ENCODE measurements at places on chromosomes 6 and 20.

DNA sequence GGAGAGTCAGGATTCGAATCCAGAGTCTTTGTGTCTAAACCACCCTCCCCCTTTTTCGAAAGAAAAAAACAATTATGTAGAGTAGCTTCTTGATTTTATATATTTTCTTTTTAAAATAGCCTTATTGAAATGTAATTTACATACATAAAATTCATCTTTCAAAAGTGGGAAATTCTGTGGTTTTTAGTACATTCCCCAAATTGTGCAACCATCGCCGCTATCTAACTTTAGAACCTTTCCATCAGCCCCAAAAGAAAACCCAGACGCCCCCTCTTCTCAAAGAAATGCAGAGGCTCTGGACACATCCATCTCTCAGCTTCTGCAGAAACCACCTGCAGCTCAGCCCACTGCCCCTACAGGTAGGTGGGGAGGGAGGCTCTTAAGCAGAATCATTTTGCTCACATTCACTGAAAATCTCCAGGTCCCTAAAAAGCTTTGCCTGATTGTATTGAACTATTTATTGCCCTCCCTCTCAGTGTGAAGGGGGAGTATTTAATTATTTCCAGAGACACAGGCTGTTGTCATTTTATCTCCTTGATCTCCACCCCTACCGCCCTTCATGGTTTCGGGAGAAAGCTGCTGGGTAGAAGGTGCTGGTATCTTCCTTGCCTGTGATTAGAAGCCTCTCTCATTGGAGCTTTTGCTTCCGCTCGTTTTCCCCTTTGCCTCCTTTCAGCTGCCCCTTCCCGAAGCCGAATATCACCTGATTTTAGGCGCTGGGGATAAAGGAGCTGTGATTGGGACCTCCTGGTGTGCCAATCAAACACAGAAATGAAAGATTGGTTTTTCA lies 68.7 kb upstream of the KCNG1 start:
- DNase-seq = no peak

DNA sequence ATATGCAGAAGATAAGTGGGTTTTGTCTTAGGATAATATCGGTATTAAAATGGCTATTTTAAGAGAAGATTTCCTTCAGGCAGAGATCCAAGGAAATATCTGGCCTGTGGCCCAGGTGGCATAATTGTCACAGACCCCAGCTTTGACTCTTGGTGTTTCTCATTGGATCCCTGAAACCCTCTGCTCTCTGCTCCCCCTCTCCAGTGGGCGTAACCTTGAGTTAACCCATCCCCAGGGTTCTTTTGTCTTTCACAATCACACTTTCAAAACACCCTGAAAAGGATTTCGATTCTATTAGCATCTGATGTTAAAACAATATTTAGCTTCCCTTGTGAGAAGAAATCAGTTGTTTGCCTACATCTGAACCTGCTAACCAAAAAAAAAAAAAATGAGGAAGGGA lies 7.2 kb downstream of the SSTR4 start:
- no peak for DNase-seq

- DNase-seq = no peak
Measured at GRCh38 chr6:152634773-152635172, 2.4 kb downstream of the SYNE1 start.

GRCh38 chr6:74879976-74880375 lies 325.9 kb downstream of the COL12A1 start:
- DNase-seq = no peak

- DNase-seq = no peak
Measured at GRCh38 chr6:118495485-118496280, 52.4 kb upstream of the PLN start.

GRCh38 chr20:48716086-48716485 lies 111.7 kb downstream of the PREX1 start:
- DNase-seq = no peak

DNA sequence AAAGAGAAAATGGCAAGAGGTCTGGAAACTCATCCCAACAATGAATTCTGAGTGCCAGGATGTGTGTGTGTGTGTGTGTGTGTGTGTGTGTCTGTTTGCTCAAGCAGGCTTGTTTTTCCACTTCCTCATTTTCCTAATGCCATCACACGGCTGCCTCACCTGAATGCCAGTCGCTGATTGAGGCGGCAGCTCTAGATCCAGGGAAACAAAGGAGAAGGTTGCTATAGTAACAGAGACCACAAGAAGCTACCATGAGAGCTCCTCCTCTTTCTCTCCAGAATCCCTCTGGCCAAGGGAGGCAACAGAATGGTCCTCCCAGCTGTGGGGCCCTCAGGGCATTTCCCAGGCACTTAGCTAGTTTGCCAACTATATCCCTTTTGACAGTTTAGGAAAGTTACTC lies 241.1 kb upstream of the TSHZ2 start:
- DNase-seq = no peak

Measured in HEK293T (cell line).